ENCODE measurements at places on chromosomes 6 and 20. TPM values are rescaled to one million over a fixed set of nuclear protein-coding genes. Genes with fewer than 3 reads are reported as not detected.

DNA sequence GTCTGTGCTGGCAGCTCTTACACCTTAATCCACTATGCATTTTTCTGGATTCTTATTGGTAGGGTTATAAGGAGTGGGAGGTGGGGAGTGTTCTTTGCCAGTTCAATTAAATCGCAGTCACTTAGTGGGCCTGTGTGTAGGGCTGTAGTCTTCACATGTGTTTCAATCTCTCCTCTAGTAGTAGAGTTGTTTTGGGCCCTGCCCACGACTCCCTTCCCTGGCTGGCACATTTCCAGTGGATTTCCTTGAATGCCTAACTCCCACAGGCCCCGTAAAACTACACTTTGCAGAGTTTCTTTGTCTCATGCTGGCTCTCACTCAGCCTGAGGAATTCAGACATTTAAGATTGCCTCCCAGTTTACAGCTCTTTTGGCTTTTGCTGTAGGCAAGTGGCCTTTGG is 414.0 kb upstream of the OPRM1 start:
- no peaks in the 10 kb centered on the region for H3K27me3 ChIP-seq
- DNase-seq, result no peak
- no peak overlapping the region for H3K27ac ChIP-seq
- no peaks in the 10 kb centered on the region for H3K36me3 ChIP-seq

GRCh38 chr20:57676589-57677583 is 32.9 kb downstream of the PMEPA1 start:
- no peak overlapping the region for H3K4me3 ChIP-seq
- no peaks in the 10 kb centered on the region for H3K27me3 ChIP-seq
- H3K27ac ChIP-seq, result no peak overlapping the region

- no peak overlapping the region for H3K4me3 ChIP-seq
- peak; percentile 47 for DNase-seq
- no peaks in the 10 kb centered on the region for H3K36me3 ChIP-seq
- peaks cover 2% of the 10 kb centered on the region for H3K4me1 ChIP-seq
- no peak overlapping the region for H3K27ac ChIP-seq
- peaks cover under 1% of the 10 kb centered on the region for H3K27me3 ChIP-seq
Observed at GRCh38 chr20:5674176-5674660, 76.0 kb upstream of the SHLD1 start.

DNA sequence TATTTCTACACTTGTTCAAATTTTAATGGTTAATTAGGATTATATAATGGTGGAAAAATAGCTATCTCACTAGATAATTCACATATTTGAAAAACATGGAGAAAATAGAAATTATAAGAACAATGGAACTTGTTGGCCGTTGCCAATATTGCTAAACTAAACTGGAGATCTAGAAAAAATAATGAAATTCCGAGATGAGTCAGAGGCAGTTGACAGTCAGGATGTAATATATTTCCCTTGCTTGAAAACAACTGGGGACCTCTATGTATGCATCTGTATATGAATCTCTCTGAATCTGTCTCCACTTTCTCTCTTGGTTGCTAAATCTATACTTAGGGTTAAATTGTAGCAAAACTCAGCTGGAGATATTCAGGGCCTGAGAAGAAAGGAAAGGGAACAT is 1108.2 kb upstream of the GJE1 start:
- H3K36me3 ChIP-seq, result no peaks in the 10 kb centered on the region
- DNase-seq, result no peak
- no peak overlapping the region for H3K27ac ChIP-seq
- no peak overlapping the region for H3K4me3 ChIP-seq
- no peaks in the 10 kb centered on the region for H3K27me3 ChIP-seq

DNA sequence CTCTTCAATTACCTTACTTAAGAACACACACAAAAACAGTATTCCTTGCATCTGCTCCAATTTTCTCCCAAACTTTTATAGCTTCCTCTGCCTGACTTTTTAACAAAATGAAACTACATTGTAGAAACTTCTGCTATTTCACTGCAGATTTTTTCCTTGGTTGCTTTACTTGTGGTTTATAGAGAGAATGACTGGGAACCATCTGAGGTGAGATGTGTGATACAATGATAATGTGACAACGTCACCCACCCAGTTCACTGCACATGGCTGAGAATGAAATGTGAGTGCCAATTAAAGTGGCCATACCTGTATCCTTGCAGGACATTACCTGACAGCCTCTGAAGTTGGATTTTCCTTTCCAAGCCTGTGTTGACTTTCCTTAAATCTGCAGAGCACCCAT is 258.4 kb downstream of the CD83 start:
- no peaks in the 10 kb centered on the region for H3K4me1 ChIP-seq
- H3K4me3 ChIP-seq, result no peak overlapping the region
- peaks cover 36% of the 10 kb centered on the region for H3K27me3 ChIP-seq
- no peaks in the 10 kb centered on the region for H3K36me3 ChIP-seq

DNA sequence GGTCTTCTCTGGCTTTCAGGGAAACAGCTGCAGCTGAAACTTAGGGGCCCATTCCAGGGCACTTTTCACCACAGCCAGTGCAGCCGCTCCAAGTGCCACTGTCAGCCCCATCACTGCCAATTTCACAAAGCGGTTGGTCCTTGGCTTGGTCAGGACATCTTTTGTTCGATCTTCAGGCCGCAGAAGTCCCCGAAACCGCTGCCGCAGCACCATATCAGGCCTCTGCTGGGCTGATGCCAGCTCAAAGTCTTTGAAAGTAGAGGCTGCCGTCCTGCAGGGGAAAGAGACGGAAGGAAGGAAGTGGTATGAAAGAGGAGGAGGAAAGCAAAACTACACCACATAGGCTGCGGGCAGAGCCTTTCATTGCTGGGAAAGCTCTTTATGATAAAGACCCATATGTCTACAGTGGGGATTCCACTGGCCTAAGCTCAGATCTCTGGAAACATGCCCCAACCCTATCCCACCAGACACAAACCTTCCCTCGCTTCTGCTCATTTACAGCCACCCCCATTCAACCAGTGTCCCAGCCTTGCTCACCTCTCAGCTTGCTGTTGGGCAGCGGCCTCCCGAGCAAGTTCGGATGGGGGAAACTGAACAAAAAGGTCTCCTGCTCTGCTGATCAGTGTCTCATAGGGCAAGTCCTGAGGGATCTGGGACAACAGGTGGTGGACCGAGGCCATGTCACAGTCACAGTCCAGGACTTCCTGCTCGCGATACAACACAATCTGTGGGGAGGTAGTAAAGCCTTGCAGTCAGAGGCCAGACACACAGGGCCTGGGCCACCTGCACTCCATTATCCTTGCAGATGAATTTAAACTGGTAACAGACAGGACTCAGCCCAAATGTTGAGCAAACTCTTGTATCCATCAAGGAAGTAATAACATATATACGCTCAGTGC is 23.5 kb downstream of the TBC1D20 start:
- peaks cover 70% of the 10 kb centered on the region for H3K36me3 ChIP-seq
- no peak overlapping the region for H3K27ac ChIP-seq
- no peak overlapping the region for H3K4me3 ChIP-seq
- H3K27me3 ChIP-seq, result no peaks in the 10 kb centered on the region
- H3K4me1 ChIP-seq, result no peaks in the 10 kb centered on the region

GRCh38 chr20:10487142-10488136 is 52.3 kb downstream of the SLX4IP start:
- H3K36me3 ChIP-seq, result no peaks in the 10 kb centered on the region

DNA sequence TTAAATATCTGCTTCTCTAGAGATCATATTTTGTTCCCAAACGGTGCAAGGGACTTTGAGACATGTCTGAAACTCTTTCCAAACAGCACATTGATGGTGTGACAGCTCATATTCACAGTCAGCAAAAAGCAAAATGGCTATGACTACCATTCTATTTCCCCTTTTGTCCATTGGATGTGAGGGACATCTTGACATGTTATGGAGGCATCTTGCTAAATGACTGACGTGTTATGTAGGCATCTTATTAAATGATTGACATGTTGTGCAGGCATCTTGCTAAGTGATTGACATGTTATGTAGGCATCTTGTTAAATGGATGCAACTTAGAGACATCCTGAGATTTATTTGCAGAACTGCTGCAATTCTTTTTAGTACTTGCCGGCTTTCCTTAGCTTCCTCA is 255.8 kb downstream of the DLL1 start:
- DNase-seq, result no peak
- no peak overlapping the region for H3K27ac ChIP-seq
- H3K27me3 ChIP-seq, result no peaks in the 10 kb centered on the region
- no peak overlapping the region for H3K4me3 ChIP-seq
- H3K36me3 ChIP-seq, result no peaks in the 10 kb centered on the region

DNA sequence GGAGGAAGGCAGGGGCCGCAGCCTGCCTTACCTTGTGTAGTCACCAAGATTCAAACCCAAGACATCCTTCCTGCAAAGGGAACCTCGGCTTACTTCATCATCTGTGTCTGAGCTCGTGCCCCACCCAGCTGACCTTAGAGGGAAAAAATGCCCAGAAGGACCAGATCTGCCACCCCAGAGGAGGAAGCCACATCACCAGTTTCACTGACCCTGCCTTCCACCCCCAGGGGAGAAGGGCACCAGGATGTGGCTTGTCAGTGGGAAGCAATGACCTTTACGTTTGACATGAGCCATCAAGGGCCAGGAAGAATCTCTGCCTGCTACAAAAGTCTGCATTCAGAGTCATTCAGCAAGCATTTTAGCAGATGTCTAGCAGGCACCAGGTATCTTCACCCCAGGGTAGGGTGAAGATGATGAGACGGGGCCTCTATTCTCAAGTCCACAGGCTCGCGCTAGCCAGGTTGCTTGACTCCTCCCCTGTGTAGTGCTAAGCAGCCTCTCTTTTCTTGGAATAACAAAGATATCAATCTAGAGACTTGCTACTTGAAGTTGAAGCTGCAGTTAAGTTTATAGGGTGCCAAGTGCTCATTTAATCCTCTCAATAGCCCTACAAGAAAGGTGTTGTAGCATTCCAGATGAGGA is 28.1 kb downstream of the HM13 start:
- no peak for DNase-seq
- H3K36me3 ChIP-seq, result peaks cover 38% of the 10 kb centered on the region
- H3K4me3 ChIP-seq, result no peak overlapping the region
- peak overlapping the region; percentile 73 for H3K27ac ChIP-seq
- H3K27me3 ChIP-seq, result no peaks in the 10 kb centered on the region
- H3K4me1 ChIP-seq, result peaks cover 17% of the 10 kb centered on the region

GRCh38 chr6:4941782-4942672 is 61.8 kb downstream of the RPP40 start:
- no peak overlapping the region for H3K4me3 ChIP-seq
- H3K4me1 ChIP-seq, result peaks cover 18% of the 10 kb centered on the region
- H3K36me3 ChIP-seq, result peaks cover 17% of the 10 kb centered on the region

DNA sequence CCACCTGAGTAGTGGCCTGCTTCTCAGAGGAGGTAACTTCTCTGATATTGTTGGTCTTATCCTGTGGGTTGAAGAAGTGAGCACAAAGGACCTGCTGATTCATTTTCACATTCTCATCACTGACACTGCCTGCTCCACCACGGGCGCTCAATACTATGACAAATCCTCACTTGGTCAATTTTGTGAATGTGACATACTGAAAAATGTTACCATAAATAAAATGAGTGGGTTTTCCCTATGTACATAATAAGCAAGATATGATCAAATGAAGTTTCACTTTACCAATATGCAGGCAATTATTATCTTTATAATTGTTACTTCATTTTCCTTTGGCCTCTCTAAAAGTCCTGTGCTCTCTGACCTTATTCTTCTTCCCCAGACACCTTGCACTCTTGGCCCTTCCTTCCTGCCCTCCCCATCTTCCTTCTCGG is 71.5 kb upstream of the RIPOR2 start:
- H3K4me3 ChIP-seq, result no peak overlapping the region
- no peaks in the 10 kb centered on the region for H3K27me3 ChIP-seq
- no peak for DNase-seq
- no peaks in the 10 kb centered on the region for H3K36me3 ChIP-seq
- H3K4me1 ChIP-seq, result peaks cover 15% of the 10 kb centered on the region

DNA sequence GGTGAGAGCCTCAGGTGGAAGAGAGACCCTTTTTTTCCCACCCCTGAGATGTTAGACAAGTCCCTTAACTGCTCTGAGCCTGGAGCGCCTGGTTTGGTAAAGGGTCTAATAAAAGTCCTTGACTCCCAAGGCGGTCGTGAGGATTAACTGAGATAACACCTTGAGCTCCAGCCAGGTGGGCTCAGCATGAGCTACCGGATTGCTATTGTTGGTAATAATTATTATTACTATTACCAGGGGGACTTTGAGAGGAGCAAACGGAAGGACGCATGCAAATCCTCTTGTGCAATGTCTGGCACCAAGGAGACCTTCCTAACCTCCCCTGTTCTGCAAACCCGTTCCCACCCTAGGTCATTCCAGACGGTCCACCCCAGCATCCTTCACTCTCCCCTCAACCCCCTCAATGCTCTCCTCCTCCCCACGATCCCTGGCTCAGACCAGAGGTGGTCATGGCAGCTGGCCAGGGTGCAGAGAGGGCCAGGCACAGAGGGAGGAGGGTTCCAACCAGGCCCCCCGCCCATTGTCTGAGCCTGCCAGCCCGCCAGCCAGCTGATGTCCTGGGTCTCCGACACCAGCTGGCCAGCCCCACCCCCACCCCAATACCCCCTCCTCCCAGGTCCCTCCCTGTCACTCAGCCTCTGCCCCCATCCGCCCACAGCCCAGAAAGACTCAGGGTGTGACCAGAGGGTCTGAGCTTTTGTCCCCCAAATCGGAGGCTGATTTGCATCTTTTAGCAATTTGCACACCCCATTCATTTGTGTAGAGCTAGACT is 14.3 kb upstream of the CBFA2T2 start:
- H3K36me3 ChIP-seq, result no peaks in the 10 kb centered on the region
- no peaks in the 10 kb centered on the region for H3K4me1 ChIP-seq
- peaks cover 30% of the 10 kb centered on the region for H3K27me3 ChIP-seq
- DNase-seq, result no peak

DNA sequence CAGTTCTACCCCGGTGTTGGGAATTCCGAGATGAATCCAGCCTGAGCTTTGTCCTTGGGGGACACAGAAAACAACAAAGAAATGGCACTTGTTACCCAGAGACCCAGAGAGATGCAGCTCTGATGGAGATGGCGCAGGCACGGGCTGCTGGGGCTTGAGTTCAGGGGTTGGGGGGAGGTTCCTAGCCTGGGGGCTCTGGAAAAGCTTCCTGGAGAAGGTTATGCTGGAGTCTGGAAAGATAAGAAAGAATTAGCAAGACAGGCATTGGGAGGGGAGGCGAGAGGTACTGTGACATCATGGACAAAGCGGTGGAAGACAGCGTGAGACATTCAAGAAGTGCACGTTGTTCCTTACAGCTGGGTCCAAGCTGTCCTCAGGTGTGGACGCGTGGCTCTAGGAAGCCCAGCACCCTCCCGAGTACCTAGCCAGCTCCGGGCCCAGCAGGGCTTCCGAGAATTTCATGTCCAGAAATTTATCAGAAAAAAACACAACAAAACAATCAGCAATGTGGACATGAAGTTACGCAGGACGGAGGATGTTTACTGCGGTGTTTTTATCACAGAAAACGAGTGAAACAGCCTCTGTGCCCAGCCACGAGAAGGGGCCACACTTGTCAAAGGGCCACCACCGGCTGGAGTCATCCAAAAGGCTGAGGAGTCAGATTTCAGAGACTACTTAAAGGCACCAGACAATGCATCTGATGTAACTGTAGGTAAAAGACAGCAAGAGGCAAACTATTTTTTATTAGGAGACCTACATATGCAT is 39.5 kb downstream of the C20orf203 start:
- H3K4me3 ChIP-seq, result no peak overlapping the region
- no peaks in the 10 kb centered on the region for H3K36me3 ChIP-seq
- H3K27ac ChIP-seq, result no peak overlapping the region
- H3K27me3 ChIP-seq, result peaks cover 46% of the 10 kb centered on the region
- peaks cover 6% of the 10 kb centered on the region for H3K4me1 ChIP-seq

ADAM33 gene
- total RNA-seq, result under 0.01 TPM

LPA gene
- total RNA-seq, result not detected

DEFB132 gene
- not detected for total RNA-seq

OLIG3 gene
- not detected for total RNA-seq

SMOC2 gene
- total RNA-seq, result not detected

Measured in IMR-90 (cell line).